ENCODE measurements at places on chromosomes 2 and 18.

- DNase-seq = no peak
Measured at GRCh38 chr2:48607307-48608014, 10.2 kb upstream of the GTF2A1L start.

- DNase-seq = no peak
Measured at GRCh38 chr2:241001413-241002274, 3.2 kb downstream of the SNED1 start.

DNA sequence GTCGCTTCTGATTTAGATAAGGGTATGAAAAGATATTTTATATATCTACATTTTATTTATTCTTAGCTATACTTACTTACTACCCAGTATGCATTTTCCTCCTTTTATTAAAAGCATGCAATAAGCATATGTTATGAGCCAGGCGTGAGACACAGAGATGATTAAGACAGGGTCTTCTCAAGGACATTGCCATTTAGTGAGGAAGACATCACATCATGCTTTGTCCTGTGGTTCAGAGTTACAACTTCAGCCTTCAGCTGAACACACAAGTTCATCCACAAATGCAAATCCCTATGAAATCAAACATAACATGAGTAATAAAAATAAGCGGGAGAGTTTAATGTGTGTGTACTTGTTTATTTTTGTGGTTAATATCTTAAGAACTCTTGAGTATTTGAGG lies 30.2 kb downstream of the GRHL1 start:
- no peak for DNase-seq

GRCh38 chr2:159497256-159497655 lies 119.1 kb downstream of the BAZ2B start:
- no peak for DNase-seq

GRCh38 chr2:241851325-241852115 lies 7.2 kb downstream of the PDCD1 start:
- no peak for DNase-seq
